ENCODE measurements at places on chromosomes 12 and 14.

- no peak for DNase-seq
These were observed 867 bp upstream of the TDG start for GRCh38 chr12:103964805-103965204.

DNA sequence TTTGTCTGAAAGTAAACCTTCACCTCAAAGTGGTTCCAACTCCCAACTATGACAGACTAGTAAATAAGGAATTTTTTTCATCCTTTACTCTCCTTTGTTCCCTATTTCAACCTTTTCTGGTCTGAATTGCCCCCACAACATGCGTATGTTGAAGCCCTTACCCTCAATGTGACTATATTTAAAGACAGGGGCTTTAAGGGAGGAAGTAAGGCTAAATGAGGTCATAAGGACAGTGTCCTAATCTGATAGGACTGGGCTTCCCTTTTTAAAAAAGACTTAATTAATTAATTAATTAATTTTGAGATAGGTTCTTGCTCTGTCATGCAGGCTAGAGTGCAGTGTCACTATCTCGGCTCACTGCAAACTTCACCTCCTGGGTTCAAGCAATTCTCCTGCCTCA, 86.3 kb downstream of the VCPKMT start:
- DNase-seq = no peak

DNA sequence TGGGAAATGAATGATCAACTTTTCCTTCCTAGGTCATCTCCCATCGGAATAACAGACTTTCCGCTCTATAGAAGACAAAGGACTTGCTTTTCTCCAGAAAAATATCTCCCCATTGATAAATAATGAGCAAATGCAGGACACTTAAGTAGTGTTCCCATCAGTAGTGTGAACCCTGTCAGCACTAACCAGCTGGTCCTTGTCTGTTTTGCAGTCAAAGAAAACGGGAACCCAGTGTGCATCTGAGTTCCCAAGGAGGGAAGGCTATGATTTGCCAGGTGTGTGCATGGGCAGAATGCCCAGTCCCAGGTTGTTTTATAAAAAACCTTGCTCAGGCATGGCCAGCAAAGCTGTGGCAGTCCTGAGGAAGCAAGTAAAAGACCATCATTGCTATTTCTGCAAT, 256.5 kb upstream of the HMGA2 start:
- DNase-seq = no peak

DNA sequence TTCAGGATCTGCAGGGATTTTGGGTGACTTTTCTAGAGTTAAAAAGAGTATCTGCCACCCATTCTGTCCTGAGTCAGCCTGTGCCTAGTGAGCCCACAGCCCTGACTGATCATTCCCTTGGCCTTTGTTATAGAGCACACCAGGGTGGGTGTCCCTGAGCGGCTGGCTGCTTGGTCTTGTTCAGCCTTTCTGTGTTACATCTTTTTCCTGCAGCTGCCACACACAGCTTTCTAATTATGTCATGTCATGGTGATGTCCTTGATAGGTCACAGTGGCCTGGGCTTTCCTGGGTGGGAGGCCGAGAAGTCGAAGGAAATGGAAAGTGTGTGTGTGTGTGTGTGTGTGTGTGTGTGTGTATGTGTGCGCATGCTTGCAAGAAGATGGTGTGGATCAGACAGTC, 293.2 kb upstream of the CRY1 start:
- no peak for DNase-seq

GRCh38 chr12:53907103-53907502, 31.5 kb upstream of the HOXC13 start:
- DNase-seq = no peak

DNA sequence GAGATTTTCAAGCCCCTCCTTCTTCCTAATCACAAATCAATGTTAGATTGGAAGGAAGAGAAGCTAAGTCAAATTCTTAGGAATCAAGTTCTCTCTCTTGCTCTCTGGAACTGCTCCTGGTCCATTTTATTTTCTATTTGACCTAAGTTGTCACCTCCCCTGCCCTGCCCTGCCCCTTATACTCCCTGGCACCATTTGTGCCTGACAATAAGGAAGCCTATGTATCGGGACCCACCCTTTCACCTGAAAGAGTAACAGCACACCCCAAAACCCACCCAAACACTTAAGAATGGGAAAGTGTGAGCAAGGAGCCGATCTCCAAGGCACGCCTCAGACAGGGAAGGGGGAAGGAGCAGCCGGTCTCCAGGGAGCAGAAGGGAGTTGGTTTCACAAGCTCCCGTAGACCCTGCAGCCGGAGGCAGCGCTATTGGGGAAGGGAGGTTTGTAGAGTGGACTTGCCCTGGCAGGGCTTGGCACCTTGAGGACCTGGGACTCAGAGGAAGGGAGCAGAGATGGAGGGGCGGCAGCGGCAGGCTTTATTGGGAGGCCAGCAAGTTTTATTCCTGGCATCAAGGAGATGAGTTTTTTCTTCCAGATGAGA, 1.6 kb downstream of the LRRC74A start:
- no peak for DNase-seq

- no peak for DNase-seq
These were observed 1.4 kb upstream of the GLRX5 start for GRCh38 chr14:95533391-95533821.

DNA sequence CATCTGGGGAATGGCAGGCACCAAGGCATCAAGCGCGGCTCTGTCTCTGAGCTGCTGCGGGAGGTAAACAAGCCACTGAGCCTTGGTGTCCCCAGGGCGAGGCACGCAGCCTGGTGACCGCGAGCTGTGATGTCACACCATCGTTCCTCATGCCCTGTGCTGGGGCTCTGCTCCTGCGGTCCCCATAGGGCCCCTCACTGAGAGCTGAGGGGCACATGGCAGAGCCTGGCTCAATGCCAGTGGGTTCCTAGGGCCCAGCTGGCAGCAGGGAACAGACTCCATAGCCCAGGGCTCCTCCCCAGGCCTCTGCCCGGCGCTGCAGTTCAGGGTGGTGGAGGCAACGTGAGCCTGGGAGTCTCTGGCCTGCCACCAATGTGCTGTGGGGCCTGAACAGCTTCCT, 22.6 kb downstream of the CHGA start:
- no peak for DNase-seq

DNA sequence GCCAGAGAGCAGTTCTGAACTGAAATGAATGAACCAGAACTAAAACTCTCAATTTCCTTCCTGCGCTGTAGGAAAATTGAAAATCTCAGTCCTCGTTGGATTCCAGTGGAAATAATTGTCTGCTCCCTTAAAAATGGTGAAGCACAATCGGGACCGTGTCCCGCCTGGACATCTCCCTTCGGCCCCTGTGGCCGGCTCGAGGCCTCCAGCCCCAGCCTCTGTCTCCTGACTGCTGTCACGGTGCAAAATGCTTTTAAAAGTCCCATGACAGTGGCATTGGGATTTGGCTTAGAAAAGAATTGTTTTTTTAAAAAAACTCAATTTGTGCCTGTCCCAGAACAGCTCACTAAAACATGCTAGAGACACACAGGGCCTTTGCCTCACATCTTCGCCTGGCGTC, 142.5 kb downstream of the ZNF664 start:
- DNase-seq = no peak

All from right lobe of liver (tissue), 6 donors.